ENCODE measurements at places on chromosomes 3 and 15. TPM values are rescaled to one million over a fixed set of nuclear protein-coding genes. Genes with fewer than 3 reads are reported as not detected.

The IL17RD gene
- 1.4 TPM for total RNA-seq

The EIF4E3 gene
- 3.8 TPM for total RNA-seq

The RHCG gene
- total RNA-seq = 35.5 TPM

The THAP10 gene
- 4.8 TPM for total RNA-seq

The RGMA gene
- 0.56 TPM for total RNA-seq

The GOLGA6L7 gene
- not detected for total RNA-seq

The SPATA12 gene
- 0.62 TPM for total RNA-seq

The TF gene
- 0.57 TPM for total RNA-seq

The TMCC1 gene
- 13.2 TPM for total RNA-seq

The KLHL25 gene
- total RNA-seq = 6.0 TPM

The MEX3B gene
- total RNA-seq = 4.2 TPM
